ENCODE measurements at places on chromosomes 7 and 10.

DNA sequence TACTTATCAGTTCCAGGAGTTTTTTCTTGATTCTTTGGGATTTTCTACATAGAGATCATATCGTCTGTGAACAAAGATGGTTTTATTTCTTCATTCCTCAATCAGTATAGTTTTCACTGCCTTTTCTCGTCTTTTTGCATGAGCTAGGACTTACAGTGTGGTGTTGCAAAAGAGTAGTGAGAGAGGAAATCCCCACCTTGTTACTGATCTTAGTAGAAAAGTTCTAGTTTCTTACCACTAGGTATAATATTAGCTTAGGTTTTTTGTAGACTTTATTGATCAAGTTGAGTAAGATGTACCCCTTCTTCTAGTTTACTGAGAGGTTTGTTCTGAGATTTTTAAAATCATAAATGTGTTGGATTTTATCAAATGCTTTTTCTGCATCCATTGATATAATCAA, 123.3 kb downstream of the TMEM26 start:
- no peak for DNase-seq

DNA sequence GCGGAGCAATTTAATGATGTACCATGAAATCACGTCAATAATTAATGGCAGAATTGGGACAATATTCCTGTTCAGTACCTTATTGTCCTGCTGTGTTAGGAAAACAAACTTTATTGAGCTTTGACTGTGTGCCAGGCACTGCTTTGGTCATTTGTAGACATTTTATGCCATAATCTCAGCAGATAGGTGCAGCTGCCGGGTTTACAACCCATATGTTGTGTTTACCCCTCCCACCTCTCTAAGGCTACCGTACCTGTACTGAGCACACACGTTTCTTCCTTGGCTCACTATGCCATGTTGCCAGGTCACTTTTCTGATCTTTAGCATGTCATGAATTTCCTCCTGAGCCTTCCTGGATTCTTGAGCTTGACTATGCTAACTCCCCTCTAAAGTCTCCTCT, 422.2 kb downstream of the PHTF2 start:
- no peak for DNase-seq

GRCh38 chr7:48933549-48934085, 9.3 kb downstream of the CDC14C start:
- no peak for DNase-seq

DNA sequence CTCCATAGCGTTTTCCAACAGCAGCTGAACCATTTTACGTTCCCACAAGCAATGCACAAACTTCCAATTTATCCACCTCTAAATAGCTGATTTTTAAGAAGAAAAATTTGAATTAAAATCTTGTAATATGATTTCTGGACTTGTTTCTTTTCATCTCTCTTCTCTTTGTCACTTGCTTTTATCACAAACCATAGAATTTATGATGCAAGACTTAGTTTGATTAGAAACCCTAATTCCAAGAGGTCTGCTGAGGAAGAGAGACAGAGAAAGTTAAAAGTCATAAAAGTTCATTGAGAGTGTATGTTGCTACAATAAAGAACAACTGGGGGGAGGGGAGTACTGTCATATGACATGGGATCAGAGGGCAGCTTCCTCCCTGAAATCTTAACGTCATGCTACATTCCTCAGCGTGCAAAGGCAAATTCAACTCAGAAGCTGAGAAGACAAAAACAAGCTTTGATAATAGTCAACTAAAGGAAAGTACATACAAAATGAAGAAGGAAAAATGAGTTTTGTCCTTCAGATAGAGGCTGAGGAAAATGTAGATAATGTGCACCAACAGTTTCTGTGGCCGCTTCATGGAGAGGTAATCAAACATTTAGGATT, 18.4 kb upstream of the CUBN start:
- DNase-seq = no peak

DNA sequence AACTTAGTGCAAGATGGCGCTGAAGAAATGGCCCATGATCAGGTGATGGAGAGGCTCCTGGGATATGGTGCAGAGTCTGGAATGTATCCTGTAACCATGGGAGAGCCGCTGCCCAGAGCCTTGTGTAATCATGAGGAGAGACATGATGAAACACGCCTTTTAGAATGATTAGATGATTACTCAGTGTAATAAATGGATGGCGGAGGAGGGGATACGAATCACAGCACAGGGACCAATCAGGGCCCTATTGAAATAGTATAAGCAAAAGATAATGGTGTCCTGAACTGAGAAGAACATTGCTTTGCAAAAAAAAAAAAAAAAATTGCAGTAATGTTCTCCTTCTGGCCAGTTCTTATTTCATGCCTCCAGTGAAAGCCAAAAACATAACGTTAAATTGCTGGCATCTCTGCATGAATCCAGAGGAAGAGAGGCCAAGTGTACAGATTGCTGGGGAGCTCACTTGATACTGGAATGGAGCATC, 668.5 kb upstream of the AUTS2 start:
- DNase-seq = no peak

DNA sequence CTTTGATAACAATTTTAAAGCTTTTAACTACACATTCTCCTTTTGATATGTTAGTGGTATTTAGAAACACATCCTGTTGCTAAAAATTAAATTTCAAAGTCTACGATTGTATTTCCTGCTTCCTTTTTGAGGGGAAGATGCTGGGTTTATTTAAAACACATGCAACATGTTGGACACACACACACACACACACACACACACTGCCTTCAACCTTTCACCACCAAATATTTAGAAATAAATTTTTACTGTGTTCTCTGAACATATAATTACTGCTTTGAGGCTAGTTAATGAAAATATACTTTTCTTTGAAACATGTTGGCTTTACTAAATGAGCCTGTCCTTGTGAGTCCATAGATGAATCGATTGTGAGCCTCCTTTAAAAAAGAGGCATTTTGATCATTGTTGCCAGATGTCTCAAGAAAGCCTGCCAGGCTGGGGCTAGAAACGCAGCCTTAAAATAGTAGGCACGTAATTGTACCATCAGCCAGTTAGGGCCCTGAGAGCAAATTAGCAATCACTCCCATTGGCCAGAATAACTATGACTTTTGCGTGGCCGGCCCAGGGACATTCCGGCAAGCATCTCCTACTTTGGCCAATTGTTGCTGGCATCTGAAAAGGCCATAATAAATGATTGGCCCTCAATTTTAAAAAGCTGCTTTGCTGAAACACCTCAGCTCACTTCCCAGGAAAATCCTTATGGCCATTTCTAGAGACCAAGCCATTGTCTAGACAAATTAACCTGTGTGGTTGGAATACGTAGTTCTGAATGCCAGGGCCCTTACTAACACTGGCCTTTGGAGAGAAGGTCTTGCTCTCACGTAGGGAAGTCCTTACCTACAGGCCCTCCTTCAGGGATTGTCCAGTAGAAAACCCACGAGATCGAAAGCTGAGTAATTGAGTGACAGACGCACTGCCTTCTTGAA, 9.9 kb upstream of the TEX36 start:
- no peak for DNase-seq

GRCh38 chr7:83984076-83984475, 210.5 kb downstream of the SEMA3A start:
- DNase-seq = no peak

GRCh38 chr10:27683226-27683625, 62.4 kb downstream of the MKX start:
- DNase-seq = no peak

DNA sequence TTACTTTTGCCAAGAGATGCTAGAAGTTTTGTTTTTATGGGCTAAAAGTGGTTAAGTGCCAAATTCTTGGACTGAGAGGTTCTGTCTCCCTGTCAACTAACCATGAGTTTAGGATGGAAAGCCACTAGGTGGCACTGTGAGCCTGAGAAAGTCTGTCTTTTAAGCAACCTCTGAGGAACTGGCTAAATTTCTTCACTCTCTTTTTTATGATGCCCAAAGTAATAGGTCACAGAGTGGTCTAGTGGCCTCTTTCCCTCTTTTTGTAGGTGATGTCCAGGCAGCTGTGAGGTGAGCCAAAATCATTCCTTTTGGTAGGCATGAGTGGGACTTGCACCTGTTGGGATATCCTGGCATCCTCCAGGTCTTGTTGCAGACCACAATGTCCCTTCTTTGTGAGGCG, 56.8 kb downstream of the SND1 start:
- DNase-seq = peak; percentile 66

- no peak for DNase-seq
These were observed 156.2 kb downstream of the RAPGEF5 start for GRCh38 chr7:22200777-22201176.

DNA sequence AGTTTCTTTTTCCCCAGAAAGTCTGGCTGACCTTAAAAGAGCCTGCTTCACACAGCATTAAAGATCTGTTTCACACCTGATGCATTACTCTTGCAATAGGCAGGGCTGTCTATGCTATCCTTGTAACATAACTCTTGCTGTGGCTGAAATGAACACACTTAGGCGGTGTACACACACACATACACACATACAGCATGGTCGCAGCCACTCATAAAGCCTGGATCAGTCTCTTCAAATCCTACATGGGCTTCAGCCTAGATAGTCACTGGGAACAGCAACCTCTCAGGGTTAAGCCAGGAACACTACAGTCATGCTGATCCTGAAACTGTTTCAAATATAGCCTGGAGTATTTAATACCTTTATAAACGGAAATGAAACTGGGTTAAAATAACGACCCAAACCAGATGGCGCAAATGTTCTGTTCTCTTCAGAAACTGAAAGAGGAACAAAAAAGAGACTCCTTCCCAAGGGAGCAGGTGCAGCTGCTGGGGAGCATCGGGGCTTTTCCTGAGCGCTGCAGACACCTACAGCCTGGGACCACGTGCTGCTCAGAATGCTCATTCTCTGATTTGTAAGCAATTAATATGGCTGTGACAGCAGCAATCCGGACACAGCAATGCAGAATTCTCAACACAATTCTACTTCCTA, 61.0 kb upstream of the SFMBT2 start:
- DNase-seq = peak; percentile 73

- DNase-seq = no peak
These were observed 26.8 kb downstream of the ELFN1 start for GRCh38 chr7:1696671-1697498.

DNA sequence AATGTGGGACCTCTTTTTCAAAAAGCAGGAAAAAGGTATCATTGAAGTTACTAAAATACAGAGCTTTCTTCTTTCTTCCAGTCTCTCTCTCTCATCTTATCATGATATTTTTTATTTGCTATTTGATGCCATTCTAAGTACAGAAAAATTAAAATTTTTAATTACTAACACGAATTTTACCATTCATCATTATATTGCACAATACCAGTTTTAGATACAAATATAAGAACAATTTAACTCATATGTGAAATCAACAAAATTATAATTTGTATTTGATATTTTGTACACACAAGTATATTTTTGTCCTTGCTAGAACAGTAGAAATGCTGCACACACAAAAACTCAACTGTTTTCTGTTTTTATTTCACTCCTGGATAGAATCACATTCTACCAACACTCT, 112.2 kb downstream of the OAT start:
- no peak for DNase-seq

DNA sequence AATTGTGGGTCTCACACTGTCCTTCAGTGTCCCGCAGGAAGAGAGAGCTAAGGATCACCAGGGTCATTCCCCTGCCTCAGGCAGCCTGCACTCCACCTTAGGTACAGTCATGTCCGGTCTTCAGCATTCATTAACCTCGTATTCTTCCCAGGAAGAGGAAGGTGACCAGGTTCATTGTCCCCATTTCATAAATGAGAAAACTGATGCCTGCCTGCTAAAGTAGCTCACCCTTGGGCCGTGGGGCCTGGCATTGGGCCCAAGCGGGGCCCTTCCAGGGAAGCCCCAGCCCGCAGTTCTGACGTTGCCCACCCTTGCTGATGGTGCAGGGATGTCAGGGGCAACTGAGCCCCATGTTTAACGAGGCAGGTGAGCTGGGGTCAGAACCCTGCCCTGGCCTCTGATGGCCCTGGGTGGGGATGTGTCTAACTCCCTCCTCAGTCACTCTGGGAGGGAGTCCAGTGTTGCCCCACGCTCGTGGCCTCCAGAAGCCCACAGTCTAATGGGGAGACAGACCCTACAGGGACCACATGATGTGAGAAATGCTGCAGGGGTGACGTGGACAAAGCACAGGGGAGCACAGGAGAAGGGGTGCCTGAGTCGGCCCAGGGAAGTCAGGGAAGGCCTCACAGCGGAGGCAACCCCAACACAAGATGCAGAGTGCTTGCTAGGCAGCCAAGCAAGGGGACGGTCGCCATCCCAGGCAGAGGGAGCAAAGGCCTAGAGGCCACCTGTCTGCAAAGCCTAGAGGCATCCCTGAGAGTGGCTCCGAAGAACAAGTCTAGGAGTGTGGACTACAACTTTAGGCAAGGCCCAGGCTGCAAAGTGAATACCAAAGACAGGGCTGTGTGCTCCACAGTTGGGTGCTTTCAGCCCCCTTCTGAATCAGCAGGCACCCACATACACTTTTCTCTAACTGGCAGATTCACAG, 25.1 kb downstream of the DDIT4 start:
- no peak for DNase-seq

- DNase-seq = no peak
These were observed 227.2 kb downstream of the RELN start for GRCh38 chr7:103762065-103762760.

DNA sequence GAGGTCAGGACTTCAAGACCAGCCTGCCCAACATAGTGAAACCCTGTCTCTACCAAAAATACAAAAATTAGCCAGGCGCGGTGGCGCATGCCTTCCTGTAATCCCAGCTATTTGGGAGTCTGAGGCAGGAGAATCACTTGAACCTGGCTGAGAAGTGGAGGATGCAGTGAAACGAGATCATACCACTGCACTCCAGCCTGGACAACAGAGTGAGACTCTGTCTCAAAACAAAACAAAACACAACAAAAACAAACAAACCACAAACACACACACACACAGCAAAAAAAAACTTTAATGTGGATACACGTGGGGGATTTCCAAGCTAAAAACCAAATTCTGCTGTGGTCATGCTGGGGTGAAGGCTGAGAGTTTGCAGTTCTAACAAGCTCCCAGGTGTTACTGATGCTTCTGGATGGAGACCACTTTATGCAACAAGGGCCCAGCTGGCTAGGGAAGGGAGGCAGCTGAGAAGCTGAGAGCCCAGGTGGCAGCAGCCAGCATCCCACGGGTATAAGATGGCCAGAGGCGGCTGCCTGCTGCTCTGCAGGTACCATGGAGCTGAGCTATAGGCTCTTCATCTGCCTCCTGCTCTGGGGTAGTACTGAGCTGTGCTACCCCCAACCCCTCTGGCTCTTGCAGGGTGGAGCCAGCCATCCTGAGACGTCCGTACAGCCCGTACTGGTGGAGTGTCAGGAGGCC, at the start of gene ZP3:
TSS of gene ZP3 (plus strand) at position 538 of the 699 bp plus-strand sequence. CDS start at position 553, 15 bp downstream.
- peak; percentile 16 for DNase-seq

- no peak for DNase-seq
These were observed 128.8 kb downstream of the PPP1R17 start for GRCh38 chr7:31815796-31816195.

DNA sequence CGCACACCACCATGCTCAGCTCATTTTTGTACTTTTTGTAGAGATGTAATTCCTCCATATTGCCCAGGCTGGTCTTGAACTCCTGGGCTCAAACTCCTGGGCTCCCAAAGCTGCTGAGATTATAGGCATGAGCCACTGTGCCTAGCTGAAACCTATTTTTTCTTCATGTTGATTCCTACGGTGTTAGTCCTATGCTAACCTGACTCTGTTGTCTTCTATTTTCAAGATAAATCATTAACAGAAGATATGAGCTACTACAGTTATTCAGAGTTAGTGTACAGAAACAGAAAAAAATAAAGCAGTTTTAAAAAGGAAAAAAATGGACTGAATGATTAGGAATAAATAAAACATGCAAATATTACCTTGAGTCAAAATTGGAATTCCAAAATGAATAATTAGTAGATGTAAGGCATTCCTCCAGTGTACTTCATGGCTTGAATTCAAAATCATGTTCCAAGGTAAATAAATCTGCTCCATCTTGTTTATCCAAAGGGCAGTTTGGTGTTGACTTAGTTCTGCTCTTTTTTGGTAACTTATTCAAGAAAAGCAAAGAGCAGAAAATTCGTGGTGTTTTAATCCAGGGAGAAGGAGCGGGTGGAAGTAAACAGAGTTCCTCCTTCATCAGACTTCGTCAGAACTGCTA, 185.8 kb downstream of the CACNB2 start:
- no peak for DNase-seq

Data from DND-41 (cell line).